ENCODE measurements at places on chromosomes 16 and 17. TPM values are rescaled to one million over a fixed set of nuclear protein-coding genes. Genes with fewer than 3 reads are reported as not detected.

GRCh38 chr17:82419540-82419939, 1.2 kb upstream of the OGFOD3 start:
- DNase-seq: no peak
- no peak overlapping the region for H3K27ac ChIP-seq
- H3K4me1 ChIP-seq: peaks cover 10% of the 10 kb centered on the region
- H3K36me3 ChIP-seq: no peaks in the 10 kb centered on the region

- H3K27ac ChIP-seq: no peak overlapping the region
- H3K4me1 ChIP-seq: peaks cover 26% of the 10 kb centered on the region
- DNase-seq: no peak
- H3K36me3 ChIP-seq: peaks cover 6% of the 10 kb centered on the region
Observed at GRCh38 chr16:69845181-69845580, 83.0 kb downstream of the WWP2 start.

DNA sequence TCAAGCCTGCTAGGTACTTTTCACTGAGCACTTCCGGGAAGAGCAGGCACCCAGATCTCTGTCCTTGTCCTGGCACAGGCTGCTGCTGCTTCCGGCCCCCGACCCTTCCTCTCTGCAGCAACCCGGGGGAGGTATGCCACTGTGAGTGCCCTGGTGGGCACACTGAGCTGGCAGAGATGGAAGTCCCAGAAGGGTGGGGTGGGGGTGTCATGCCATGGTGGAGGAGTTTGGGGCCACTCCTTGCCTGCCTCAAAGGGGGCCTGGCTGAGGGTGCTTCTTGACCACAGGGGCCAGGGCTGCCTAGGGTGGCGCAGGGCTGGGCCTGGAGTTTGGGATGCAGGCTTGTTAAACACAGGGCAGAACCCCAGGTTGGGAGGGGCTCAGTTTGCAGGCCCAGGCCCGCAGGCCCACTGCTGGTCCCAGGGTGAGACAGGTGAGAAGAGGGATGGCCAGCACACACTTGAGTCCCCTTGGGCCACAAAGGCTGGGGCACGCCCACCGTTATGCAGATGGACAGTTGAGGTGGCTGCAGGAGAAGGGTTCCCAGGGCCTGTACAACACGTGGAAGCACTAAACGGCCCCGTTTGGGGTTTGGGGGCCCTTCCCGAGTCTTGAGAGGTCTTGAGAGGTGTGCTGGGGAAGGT, 8.7 kb downstream of the TMEM235 start:
- no peaks in the 10 kb centered on the region for H3K27me3 ChIP-seq
- H3K4me3 ChIP-seq: no peak overlapping the region
- H3K4me1 ChIP-seq: no peaks in the 10 kb centered on the region
- H3K36me3 ChIP-seq: no peaks in the 10 kb centered on the region

Gene SAMD14
- 3.2 TPM for total RNA-seq

DNA sequence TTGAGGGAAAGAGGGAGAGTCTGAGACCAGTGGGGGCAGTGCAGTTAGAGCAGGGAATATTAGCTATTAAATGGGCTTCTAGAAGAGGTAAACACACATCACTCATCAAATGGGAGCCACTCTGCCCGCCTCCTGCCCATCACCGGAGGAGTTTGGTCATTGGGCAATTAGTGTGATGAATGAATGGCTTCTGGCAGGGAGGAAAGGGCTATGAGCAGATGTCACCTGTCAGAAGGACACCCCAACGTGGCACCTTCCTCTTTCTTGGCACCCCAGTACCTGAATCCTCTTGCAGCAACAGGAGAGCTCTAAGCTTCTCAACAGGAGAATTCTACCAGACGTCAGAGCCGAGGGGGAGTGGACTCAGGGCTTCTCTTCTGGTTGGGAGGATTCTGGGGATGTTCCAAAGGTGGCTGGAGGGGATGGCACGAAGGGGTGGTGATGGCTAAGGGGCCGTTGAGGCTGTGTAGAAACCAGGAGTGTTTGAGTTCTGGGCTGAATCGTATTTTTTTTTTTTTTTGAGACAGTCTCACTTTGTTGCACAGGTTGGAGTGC, 11.0 kb downstream of the C1QTNF1 start:
- no peaks in the 10 kb centered on the region for H3K36me3 ChIP-seq
- peak; percentile 35 for DNase-seq
- H3K4me3 ChIP-seq: no peak overlapping the region
- H3K4me1 ChIP-seq: peaks cover 34% of the 10 kb centered on the region
- peak overlapping the region; percentile 65 for H3K27ac ChIP-seq
- H3K27me3 ChIP-seq: no peaks in the 10 kb centered on the region

Gene KRTAP4-6
- total RNA-seq: not detected

Gene LUC7L
- total RNA-seq: 53.0 TPM

Gene KRT14
- total RNA-seq: 10.3 TPM

DNA sequence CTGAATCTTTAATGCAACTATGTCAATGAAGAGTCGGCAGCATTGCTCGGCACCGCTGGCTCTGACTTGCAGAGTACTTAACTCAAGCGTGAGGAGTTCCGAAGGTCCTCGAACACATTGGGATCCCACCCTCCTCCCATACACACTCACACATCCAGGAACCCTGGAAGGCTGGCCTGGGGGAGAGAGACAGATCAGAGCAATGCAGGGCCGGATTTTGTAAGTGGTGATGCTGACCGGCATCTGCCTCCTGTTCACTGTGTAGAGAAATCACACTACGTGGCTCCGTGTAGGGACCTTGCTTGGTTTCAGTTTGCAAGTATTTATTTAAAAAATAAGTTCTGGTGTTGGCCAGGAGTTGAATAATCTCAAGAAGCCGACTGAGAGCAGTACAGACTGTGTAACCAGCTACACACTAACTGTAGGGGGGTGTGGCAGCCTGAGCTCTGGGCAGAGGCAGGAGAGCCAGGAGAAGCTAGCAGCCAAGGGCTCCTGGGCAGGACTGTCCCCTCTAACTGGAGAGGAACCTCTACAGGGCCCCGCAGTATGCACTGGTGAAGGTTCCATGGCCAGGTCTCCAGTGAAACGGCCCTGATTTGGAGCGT, 190.2 kb upstream of the TNRC6C start:
- no peaks in the 10 kb centered on the region for H3K36me3 ChIP-seq
- no peaks in the 10 kb centered on the region for H3K27me3 ChIP-seq
- no peaks in the 10 kb centered on the region for H3K4me1 ChIP-seq
- H3K4me3 ChIP-seq: peak overlapping the region; percentile 21

DNA sequence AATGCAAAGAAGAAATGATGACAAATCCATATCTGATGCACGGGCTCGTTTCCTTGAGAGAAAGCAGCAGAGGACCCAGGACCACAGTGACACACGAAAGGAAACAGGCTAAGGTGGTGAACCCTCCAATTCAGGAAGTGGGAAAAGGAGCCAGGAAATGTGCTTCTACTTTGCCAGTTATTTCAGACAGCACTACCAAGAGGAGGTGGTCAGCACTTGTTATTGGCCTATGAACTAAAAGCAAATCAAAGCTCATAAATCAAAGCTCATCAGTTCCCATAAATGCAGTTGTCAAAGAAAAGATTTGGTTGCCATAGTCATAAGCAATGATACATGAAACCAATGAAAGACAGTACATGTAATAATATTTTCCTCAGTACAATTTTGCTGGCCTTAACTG, 12.6 kb upstream of the CLTC start:
- no peak overlapping the region for H3K4me3 ChIP-seq
- no peak overlapping the region for H3K27ac ChIP-seq
- no peaks in the 10 kb centered on the region for H3K4me1 ChIP-seq
- peaks cover 42% of the 10 kb centered on the region for H3K36me3 ChIP-seq

- no peaks in the 10 kb centered on the region for H3K36me3 ChIP-seq
- H3K27me3 ChIP-seq: no peaks in the 10 kb centered on the region
- DNase-seq: no peak
- no peaks in the 10 kb centered on the region for H3K4me1 ChIP-seq
- no peak overlapping the region for H3K4me3 ChIP-seq
Observed at GRCh38 chr17:13806092-13806491, 204.4 kb upstream of the HS3ST3A1 start.

GRCh38 chr16:3654249-3654991, at the start of gene DNASE1:
Gene DNASE1 (plus strand): TSS chr16:3654691. CDS start chr16:3655374, 683 bp downstream.
- no peak within 1 kb of the TSS for H3K27ac ChIP-seq
- H3K36me3 ChIP-seq: peaks cover 55% of the 10 kb centered on the region
- no peaks in the 10 kb centered on the region for H3K27me3 ChIP-seq
- H3K4me1 ChIP-seq: no peaks in the 10 kb centered on the region
- H3K4me3 ChIP-seq: no peak within 1 kb of the TSS

DNA sequence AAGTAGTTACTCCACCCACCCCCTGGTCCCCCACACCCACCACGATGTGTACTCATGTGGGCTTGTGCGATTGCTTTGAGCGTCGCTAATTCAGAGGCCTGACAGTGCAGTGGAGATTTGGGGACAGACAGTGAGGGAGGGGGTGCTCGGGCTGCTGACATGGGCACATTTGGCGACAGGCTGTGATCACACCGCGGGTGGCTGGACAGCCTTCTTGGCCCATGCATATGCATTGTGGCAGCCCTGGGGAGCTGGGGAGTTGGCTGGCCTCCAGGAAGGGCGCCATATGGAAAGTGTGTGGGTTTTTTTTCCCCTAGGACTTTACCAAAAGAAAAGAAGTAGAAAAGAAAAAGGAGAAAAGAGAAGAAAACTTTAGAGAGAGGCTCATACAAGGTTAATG, 275.5 kb upstream of the N4BP1 start:
- H3K4me1 ChIP-seq: no peaks in the 10 kb centered on the region
- no peaks in the 10 kb centered on the region for H3K27me3 ChIP-seq
- no peak overlapping the region for H3K27ac ChIP-seq
- H3K36me3 ChIP-seq: no peaks in the 10 kb centered on the region
- DNase-seq: no peak

- no peaks in the 10 kb centered on the region for H3K36me3 ChIP-seq
- H3K4me3 ChIP-seq: no peak overlapping the region
- DNase-seq: peak; percentile 11
Observed at GRCh38 chr16:27811881-27812280, 251.6 kb downstream of the GSG1L start.

DNA sequence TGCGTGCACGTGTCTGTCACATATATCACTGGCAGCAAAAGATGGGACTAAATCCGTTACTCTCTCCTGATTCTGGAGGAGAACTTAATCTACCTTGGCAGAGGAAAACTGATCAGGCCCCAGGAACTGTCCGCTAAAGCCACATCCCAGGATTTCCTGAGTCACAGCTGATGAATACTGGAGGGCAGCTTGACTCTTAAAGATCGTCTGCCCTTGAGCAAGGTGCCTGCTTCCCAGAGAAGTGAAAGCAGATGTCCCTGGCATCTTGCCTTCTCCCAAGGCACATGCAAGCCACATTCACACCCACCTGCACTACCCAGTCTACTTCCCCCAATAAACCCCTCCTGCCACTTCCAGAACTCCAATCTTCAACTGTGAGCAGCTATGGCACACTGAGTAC, 99.8 kb downstream of the CPPED1 start:
- H3K4me3 ChIP-seq: no peak overlapping the region
- DNase-seq: no peak
- no peaks in the 10 kb centered on the region for H3K4me1 ChIP-seq
- H3K36me3 ChIP-seq: peaks cover 6% of the 10 kb centered on the region
- no peaks in the 10 kb centered on the region for H3K27me3 ChIP-seq
- no peak overlapping the region for H3K27ac ChIP-seq

Gene SYCE1L
- total RNA-seq: not detected

DNA sequence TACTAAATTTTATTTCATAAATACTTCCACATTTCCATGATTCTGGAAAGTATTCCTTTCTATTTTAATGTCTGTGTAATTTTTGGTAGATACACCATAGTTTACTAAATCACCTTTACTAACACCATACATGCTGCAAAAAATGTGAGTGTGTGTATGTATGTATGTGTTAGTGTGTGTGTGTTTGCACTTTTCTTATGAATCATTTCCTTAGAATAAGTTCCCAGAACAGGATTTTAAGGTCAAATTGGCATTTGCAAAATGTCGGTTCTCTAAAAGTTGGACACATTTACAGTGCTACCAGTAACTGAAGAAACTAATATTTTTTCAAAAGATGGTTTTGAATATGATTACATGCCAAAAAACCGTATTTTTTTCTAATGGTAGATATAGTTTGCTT, 137.1 kb downstream of the CYB561 start:
- no peaks in the 10 kb centered on the region for H3K27me3 ChIP-seq
- no peak overlapping the region for H3K4me3 ChIP-seq
- no peaks in the 10 kb centered on the region for H3K4me1 ChIP-seq
- DNase-seq: no peak
- no peaks in the 10 kb centered on the region for H3K36me3 ChIP-seq

GRCh38 chr16:86554599-86554916, 477 bp downstream of the MTHFSD start:
- peak overlapping the region; percentile 89 for H3K27ac ChIP-seq
- no peak for DNase-seq
- no peaks in the 10 kb centered on the region for H3K36me3 ChIP-seq
- no peaks in the 10 kb centered on the region for H3K27me3 ChIP-seq
- H3K4me1 ChIP-seq: peaks cover 3% of the 10 kb centered on the region

Gene ZNF423
- 42.9 TPM for total RNA-seq

GRCh38 chr16:275786-276232, at the start of gene RGS11:
Gene RGS11 (minus strand): TSS chr16:275944. CDS start chr16:275911, 33 bp downstream.
- peaks cover 9% of the 10 kb centered on the region for H3K4me1 ChIP-seq
- H3K4me3 ChIP-seq: peak within 1 kb of the TSS; percentile 82
- no peaks in the 10 kb centered on the region for H3K36me3 ChIP-seq
- H3K27me3 ChIP-seq: peaks cover 6% of the 10 kb centered on the region
- no peak for DNase-seq

DNA sequence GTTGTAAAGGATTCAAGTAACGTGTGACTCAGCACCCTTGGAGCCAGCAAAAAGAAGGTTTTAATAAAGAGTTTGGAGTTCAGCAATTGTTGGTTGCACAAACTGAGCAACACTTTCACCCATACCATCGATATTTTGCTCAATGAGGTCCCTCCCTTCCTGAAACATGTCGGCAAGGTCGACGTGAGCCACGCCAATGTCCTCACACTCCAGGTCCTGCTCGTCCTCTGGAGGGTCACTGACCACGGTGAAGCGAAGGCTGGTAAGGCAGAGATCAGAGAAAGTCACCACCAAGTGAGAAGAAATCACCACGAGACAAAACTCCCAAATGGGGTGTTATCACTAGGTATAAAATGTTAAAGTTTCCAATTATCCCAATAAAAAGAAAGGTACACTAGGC, 98.3 kb downstream of the RPGRIP1L start:
- DNase-seq: no peak
- no peak overlapping the region for H3K4me3 ChIP-seq
- no peaks in the 10 kb centered on the region for H3K4me1 ChIP-seq
- no peak overlapping the region for H3K27ac ChIP-seq
- H3K27me3 ChIP-seq: no peaks in the 10 kb centered on the region

GRCh38 chr17:79356839-79357447, 253.9 kb downstream of the RBFOX3 start:
- H3K4me1 ChIP-seq: no peaks in the 10 kb centered on the region
- no peaks in the 10 kb centered on the region for H3K36me3 ChIP-seq
- no peak for DNase-seq
- no peak overlapping the region for H3K27ac ChIP-seq
- H3K4me3 ChIP-seq: no peak overlapping the region

Gene ACE
- total RNA-seq: 72.6 TPM

DNA sequence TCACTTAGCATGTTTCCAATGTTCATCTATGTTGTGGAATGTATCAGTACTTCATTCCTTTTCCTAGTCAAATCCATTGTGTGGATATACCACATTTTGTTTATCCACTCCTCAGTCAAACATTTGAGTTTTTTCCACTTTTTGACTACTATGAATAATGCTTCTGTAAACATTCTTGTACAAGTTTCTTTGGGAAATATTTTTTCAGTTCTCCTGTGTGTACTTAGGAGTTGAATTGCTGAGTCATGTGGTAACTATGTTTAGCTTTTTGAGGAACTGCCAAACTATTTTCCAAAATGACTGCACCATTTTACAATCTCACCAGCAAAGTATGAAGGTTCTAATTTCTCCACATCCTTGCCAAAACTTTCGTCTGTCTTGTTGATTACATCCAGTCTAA, 223.7 kb upstream of the AXIN2 start:
- no peak overlapping the region for H3K4me3 ChIP-seq
- no peak for DNase-seq
- peaks cover 15% of the 10 kb centered on the region for H3K4me1 ChIP-seq
- H3K27me3 ChIP-seq: no peaks in the 10 kb centered on the region
- H3K36me3 ChIP-seq: no peaks in the 10 kb centered on the region

All from ascending aorta (tissue), 2 donors.